NCI-H187 (cell line): ENCODE measurements at places on chromosomes 7 and 10.

- no peak for DNase-seq
Measured at GRCh38 chr7:128357217-128357613, 4.3 kb downstream of the PRRT4 start.

DNA sequence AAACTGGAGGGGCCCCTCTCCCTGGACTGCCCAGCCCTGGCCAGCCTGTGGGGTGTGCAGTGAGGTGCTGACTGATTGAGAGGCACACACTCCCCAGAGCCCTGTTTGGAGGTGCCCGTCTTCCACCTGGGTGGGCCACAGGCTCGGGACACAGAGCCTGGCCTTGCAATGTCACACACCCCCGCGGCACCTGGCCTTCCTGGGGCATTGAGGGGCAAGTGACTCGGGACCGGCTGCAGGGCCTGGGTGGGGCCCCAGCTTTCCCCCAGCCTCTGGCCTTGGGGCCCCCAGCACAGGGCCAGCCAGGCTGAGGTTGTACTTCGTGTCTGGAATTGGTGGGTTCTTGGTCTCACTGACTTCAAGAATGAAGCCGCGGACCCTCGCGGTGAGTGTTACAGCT is 13.9 kb upstream of the NKX6-2 start:
- DNase-seq: no peak

DNA sequence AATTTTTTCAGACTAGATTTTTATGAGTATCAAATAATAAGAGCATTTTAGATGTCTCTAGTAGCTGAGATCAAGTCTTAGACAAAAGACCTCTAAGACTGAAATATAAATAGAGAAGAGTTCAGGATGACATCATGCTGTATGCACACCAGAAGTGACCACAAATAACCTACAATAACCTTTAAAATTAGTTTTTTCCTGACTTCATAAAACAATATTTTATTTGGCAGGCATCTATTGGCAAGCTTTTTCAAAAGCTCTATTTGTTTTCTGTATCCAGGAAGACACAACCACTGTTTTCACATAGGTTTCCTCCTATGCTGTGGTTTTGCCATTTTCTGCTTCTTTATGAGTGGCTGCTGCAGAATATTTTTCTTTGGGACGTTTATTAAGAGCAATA is 359.1 kb downstream of the CRPPA start:
- DNase-seq: no peak

- DNase-seq: no peak
Measured at GRCh38 chr10:57015187-57015586, 654.1 kb upstream of the ZWINT start.

DNA sequence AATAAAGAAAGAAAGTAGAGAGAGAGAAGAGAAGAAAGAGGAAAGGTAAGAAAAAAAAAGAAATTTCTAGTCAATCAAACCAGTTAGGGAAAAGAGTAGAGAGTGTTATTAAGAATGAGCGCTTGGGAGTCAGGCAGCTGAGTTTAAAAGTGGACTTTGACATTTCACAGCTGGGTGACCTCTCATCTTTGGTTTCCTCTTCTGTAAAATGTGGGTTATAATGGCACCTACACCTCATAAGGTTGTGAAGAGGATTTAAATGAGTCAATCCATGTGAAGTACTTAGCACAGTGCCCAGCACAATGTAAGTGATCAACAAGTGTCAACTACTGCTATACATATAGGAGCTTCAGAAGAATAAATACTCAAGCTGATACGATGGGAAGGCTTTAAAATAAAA is 12.2 kb downstream of the HOXA1 start:
- peak; percentile 16 for DNase-seq

DNA sequence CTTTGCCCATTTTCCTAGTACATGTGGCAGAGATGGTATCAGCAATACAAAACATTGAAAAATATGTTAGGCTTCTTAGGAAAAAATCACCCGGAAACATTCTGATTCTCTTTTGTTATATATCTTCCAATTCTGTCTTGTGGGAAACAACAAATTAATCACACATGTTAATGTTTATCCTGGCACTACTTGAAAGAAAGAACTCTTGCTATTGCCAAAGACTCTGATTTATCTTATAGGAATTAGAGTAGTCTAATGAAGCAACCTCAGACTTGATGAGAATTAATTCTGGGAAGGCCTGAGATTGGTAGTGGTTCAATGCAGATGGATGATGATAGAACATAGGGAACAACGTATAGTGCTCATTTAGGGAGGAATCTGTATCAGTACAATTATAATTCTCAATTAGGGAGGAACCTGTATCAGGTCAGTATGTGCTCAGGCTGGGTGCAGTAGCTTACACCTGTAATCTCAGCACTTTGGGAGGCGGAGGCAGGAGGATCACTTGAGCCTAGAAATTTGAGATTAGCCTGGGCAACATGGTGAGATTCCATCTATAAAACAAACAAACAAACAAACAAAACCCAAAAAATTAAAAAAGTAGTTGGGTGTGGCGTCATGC is 50.7 kb downstream of the TAS2R16 start:
- DNase-seq: no peak

DNA sequence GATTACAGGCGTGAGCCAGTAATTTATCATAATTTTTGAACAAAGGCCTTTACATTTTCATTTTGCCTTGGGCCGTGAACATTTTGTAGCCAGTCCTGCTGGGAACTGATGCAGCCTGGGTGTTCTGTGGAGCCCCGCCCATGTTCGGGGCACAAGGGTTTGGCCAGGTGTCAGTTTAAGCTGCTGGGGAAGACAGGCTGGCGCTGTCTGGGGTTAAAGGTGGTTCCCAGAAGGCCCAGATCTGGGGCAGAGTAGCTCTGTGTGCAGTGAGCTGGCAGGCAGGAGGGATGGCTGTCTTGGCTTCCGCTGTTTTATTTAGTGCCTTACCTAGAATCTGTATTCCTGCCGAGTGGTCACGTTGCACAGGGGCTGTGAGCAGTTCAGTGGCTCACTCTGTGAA is 50.2 kb downstream of the DOCK1 start:
- no peak for DNase-seq

DNA sequence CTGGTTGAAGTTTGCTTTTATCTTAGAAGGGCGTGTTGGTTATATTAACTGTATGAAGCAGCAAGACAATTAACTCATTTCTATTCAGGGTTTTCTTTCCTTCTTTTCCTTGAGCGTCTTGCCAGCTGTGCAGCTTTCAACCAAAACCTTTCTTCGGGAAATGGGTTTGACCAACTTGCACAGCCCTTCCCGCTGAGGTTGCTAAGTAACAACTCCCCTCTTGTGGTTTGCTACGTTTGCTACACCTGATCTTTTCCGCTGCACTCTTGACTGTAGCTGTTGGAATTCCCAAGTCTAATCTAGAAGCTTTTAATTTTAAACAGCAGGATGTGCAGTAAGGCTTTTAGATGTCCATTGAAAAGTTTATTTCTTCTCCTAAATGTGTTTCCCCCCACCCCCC is 116.9 kb downstream of the CDCA7L start:
- no peak for DNase-seq

GRCh38 chr7:33939121-33939520 is 33.8 kb downstream of the BMPER start:
- no peak for DNase-seq

- DNase-seq: no peak
Measured at GRCh38 chr10:104146882-104147281, 24.9 kb downstream of the SFR1 start.

DNA sequence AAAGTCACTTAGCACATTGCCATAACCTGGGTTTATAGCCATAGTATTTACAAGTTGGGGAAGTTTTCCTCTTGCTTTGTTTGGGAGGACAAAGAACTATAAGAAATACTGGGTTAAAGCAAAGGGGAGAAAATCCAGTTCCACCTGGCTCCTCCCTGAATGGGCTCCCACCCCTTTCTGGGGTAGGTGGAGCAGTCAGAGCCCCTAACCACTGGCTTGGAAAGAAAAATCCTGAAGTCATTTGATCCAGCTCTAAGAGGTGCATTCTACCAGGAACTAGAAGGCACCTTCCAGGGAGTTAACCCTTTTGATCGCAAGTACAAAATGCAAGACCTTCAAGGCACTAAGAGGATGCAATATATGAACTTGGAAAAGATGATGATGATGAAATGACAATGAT is 31.3 kb upstream of the TCF7L2 start:
- no peak for DNase-seq

- peak; percentile 10 for DNase-seq
Measured at GRCh38 chr10:79229071-79229541, 118.2 kb upstream of the PPIF start.

GRCh38 chr7:52271703-52272102 is 763.7 kb upstream of the POM121L12 start:
- no peak for DNase-seq

DNA sequence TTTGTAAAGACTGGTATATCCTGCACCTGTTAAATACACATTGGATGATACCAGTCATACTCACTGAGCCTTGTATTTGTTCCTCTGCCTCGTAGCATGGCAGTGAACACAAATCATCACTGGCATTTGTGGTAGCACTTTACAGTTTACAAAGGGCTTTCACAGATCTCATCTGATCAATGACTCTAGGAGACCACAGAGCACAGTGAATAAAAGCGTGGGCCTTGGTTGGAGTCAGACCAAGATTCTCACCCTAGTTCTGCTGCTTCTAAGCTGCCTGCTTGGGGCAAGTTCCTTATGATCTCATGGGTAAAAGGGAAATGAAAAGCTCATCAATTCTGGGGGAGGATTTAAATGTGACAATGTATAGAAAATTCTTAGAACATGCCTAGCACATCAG is 129.9 kb upstream of the AGK start:
- no peak for DNase-seq

- DNase-seq: no peak
Measured at GRCh38 chr10:30868611-30869010, 163.1 kb downstream of the ZNF438 start.

- no peak for DNase-seq
Measured at GRCh38 chr10:8116926-8117493, 62.5 kb downstream of the GATA3 start.

GRCh38 chr10:46283580-46284285 is 3.1 kb upstream of the ANTXRL start:
- DNase-seq: no peak

DNA sequence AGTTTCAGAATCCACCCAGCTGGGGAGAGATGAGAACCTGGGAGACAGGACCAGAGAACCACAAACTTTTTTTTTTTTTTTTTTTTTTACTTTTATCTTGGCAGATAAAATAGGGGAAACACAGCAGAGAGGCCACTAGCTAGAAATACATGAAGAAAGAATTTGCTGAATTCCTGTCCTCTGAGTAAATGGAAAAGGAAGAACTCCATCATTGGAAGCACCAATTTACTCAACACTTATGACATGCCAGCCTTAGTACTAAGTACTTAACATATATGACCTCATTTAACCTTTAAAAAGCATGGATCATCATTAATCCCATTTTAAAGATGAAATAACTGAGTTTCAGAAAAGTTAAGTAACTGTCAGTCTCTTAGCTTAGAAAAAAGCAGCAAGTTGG is 343.0 kb upstream of the NPSR1 start:
- no peak for DNase-seq

DNA sequence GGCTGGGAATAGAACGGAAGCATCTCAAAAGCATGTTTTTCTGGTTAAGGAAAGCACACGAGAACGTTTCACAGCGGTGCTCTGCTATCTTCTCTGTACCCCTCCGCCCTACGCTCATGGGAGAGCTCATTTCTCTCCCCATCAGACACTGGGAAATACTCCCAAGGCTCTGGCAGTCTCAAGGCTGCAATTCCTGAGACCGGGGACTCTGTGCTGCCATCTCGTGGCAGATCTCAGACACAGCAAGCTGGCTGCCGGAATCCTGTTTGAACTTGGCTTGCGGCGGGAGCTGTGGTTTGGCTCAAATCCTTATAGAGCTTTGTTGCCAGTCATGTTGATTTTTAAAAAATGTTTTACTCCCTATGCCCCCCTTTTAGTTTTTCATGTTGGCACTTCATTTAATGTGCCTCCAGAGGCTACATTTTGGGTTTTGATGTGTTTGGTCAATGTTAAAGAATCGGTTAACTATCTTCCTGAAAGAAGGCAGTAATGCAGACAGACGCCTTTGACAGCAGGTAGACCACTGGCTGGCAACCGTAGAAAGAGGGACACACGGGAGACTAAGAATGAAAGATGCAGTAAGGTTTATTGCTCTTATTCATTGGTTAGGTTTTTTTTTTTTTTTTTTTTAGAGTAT is 27.6 kb downstream of the BMPER start:
- peak; percentile 11 for DNase-seq

GRCh38 chr10:33876584-33877400 is 542.3 kb upstream of the NRP1 start:
- no peak for DNase-seq

GRCh38 chr7:43535810-43536585 is 46.9 kb upstream of the STK17A start:
- no peak for DNase-seq

DNA sequence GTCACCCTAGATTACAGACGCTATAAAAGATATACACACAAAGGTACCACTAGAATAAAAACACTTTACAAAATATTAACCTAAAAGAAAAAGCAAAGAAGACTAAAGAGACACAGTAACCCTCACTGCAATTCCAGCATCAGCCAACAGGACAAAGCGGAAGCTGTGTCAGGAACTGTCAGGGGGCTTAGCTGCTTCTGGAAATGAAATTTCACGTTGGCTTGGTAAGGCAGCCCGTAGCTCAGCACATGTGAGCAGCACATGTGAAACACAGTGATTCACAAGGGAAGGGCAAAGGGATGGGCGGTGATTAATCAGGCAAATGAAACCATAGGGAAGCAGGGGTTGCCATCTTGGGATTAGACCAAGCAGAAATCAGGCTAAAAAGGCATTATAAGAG is 195.4 kb downstream of the MGMT start:
- no peak for DNase-seq

DNA sequence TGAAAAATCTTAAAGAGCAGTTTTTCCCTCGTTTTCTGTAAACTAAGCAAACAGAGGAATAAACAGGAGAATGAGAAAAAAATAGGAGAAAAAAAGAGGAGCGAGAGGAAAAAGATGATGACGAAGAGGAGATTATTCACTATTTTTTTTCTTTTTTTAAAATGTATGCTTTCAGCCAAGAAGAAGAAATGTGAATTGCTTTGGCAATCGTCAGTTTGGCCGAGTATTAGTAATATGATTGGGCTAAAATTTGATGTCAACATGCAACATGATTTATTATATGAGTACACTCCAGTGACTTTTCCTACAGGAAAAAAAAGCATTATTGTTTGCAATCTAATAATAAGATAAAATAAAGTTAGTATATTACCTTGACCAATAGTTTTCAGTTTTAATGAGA is 26.3 kb downstream of the VWDE start:
- DNase-seq: no peak

- DNase-seq: no peak
Measured at GRCh38 chr10:34644224-34644623, 170.9 kb downstream of the PARD3 start.

- no peak for DNase-seq
Measured at GRCh38 chr7:143419880-143420279, 11.2 kb upstream of the EPHA1 start.
